Activated CD4-positive, alpha-beta T cell treated with anti-CD3 and anti-CD28 coated beads, Interleukin-2, amount 50 U/mL, for 24 hours (primary cell): ENCODE measurements at places on chromosomes 3 and 15.

DNA sequence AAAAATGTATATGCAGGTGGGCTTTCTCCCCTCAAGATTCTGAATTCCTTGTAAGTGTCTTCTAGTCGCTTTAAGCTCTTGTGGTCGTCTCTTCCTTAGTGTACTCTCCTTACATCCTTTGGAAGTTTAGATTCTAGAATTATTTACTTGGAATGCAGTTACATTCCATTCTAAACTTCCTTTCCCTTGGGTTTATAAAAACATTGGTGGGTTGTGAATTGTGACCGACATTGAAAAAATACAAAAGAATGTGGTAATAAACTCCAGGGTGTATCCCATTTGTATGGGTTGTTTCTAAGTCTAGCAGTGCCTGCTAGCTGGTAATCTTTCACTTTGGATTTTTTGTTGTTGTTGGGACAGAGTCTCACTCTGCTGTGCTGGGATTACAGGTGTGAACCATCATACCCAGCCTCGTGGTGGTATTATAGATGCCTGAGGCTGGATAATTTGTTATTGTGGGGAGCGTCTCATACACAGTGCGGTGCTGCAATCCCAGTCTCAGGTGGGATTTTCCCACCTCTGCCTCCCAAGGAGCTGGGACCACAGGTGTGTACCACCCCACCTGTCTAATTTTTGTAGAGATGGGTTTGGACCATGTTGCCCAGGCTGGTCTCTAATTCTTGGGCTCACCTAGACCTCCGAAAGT, 9.1 kb downstream of the CHD2 start:
- DNase-seq = no peak

DNA sequence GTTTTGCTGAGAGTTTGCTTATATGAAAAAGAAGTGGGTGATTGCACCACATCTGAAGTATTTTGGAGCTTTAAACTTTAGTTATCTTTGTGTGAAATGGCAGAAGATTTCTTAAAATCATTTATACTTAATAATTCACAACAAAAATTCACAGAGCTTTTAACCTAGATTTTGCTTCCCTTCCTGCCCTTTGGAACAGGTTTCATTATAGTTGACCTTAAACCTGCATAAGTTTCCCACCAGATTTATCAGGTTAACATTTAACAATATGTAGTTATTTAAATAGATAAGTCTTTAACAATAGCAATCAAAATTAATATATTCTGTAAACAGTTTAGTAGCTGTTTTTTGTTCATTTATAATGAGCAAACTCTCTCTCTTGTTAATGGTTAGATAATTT, 30.3 kb downstream of the CADM2 start:
- no peak for DNase-seq

GRCh38 chr3:14119651-14120050, 5.0 kb downstream of the CHCHD4 start:
- DNase-seq = no peak

DNA sequence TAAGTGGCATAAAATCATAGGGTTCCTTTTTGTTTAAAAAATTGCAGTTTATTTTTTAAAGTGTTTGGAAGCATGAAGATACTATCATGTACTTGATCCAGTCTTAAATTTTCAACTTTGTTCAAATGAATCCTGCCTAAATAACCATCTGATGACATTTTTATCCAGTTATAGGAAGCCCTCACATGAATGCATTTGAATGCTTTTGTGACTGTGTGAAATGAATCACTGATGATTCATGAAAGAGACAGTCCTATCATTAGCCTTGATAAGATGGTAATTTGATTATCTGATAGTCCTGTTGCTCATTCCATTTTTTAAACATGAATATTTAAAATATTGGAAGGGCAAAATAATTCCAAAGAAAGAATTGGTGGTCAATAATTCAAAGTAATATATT, 401.9 kb upstream of the ROBO2 start:
- DNase-seq = no peak

DNA sequence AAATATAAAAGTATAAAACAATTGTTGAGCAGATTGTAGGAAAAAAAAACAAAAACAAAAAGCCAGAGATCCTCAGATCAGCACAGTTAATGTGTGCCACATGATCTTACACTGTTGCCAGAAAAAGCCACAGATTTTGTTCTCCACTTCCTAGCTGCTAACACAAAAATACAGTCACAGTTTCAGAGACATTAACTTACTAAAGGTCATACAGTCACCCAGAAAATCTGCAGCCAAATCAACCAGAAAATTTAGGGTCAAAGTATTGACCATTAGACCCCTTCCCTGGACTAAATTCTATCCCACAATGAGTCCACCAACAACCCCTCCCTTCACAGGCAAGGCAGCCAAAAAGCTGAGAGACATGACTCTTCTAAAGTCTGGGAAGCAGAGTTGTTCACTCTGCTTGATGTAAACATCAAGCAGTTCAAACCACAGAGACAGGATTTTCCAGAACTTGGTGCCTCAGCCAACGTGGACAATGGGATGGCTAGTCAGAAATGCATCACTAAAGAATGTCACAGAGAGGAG, 59.1 kb downstream of the SST start:
- no peak for DNase-seq
